CD14-positive monocyte (primary cell): ENCODE measurements at places on chromosomes 1 and 21. TPM values are rescaled to one million over a fixed set of nuclear protein-coding genes. Genes with fewer than 3 reads are reported as not detected.

GUCA2A gene
- not detected in 2 replicates for polyA plus RNA-seq

TMEM82 gene
- not detected for polyA plus RNA-seq

GRCh38 chr1:216805233-216805632 is 82.0 kb upstream of the ESRRG start:
- H3K36me3 ChIP-seq, result no peaks in the 10 kb centered on the region
- DNase-seq, result no peak
- no peaks in the 10 kb centered on the region for H3K27me3 ChIP-seq
- H3K27ac ChIP-seq, result no peak overlapping the region
- no peaks in the 10 kb centered on the region for H3K4me1 ChIP-seq

GRCh38 chr1:59814180-59814900 is 409 bp upstream of the HOOK1 start:
- H3K27ac ChIP-seq, result no peak overlapping the region
- H3K4me3 ChIP-seq, result peak overlapping the region; percentile 2
- H3K36me3 ChIP-seq, result no peaks in the 10 kb centered on the region
- DNase-seq, result peak; percentile 29
- peaks cover 8% of the 10 kb centered on the region for H3K4me1 ChIP-seq

- H3K4me1 ChIP-seq, result peaks cover 48% of the 10 kb centered on the region
- no peaks in the 10 kb centered on the region for H3K27me3 ChIP-seq
- H3K4me3 ChIP-seq, result no peak overlapping the region
- DNase-seq, result no peak
Observed at GRCh38 chr21:41399246-41399800, 26.7 kb upstream of the MX1 start.

DNA sequence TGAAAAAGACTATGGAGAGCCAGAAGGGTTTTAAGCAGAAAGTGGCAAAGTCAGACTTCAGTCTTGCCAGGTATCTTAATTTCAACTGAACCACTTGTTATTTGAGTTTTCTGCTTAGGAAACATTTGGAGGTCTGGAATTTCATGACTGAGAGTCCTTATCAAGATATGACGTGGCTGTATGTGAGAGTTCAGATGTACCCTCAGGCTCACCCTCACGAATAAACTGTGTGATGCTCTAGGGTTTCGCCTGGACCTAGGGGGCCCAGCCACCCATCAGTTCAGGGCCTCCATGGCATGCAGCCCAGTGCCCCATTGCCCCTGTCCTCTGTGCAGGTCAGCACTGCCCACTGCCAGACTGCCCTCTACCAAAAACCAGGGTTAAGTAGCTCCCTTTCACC is 30.6 kb upstream of the TADA1 start:
- no peaks in the 10 kb centered on the region for H3K27me3 ChIP-seq
- H3K36me3 ChIP-seq, result no peaks in the 10 kb centered on the region
- H3K4me3 ChIP-seq, result no peak overlapping the region

DNA sequence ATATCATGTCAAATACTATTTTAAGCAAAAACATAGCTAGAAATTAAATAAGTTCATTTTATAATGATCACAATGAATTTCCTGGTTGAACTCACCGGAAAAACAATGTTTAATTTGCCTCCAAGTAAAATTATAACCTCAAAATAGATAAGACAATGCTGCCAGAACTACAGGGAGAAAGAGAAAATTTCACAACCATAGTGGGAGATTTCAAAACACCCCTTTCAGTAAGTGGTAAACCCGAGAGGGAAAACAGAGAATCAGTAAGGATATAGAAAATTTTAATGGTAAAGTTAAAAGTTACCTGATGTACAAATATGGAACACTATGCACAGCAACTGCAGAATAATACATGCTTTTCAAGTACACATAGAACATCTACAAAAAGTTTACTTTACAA is 43.2 kb upstream of the PLA2G4A start:
- no peak for DNase-seq
- no peaks in the 10 kb centered on the region for H3K4me1 ChIP-seq
- H3K36me3 ChIP-seq, result no peaks in the 10 kb centered on the region
- no peaks in the 10 kb centered on the region for H3K27me3 ChIP-seq
- no peak overlapping the region for H3K4me3 ChIP-seq

- no peak for DNase-seq
- H3K4me3 ChIP-seq, result no peak overlapping the region
- no peak overlapping the region for H3K27ac ChIP-seq
- no peaks in the 10 kb centered on the region for H3K27me3 ChIP-seq
Observed at GRCh38 chr21:33042812-33043211, 17.1 kb downstream of the OLIG2 start.
